ENCODE measurements at places on chromosomes 13 and 19.

DNA sequence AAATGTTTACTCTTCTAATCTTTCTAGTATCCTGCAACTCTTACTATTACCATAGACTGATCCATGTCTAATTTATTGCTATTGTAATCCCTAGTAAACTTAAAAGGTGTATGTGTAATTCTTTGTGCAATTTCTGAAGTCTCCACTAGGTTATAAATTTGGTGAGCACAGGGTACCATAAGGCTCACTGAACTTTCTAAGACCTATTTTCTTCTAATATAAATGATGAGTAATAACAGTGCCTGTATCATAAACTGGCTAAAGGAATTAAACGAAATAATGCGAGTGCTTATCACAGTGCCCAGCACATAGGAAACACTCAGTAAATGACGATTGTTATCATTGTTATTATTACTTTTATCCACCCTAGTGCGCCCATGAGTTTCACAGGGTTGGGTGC is 119.1 kb downstream of the KLF12 start:
- DNase-seq: no peak

DNA sequence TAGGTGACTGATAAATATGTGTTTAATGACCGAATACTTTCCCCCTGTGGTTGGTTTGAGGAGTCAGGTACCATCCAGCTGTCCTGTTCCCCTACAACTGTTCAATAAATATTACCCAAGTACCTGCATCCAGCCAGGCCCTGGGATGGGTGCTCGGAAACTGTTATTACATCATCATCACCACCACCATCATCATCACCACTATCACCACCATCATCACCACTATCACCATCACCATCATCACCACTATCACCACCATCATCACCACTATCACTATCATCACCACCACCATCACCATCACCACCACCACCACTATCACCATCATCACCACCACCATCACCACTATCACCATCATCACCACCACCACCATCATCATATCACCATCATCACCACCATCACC is 4.1 kb downstream of the NTN5 start:
- DNase-seq: no peak

- DNase-seq: no peak
Observed at GRCh38 chr13:28531845-28532387, 37.0 kb upstream of the FLT1 start.

GRCh38 chr13:99805361-99805760 is 166.2 kb downstream of the ZIC5 start:
- no peak for DNase-seq

GRCh38 chr19:46906221-46906620 is 45.4 kb downstream of the ARHGAP35 start:
- no peak for DNase-seq

GRCh38 chr19:39328046-39328705 is 7.5 kb upstream of the LRFN1 start:
- DNase-seq: peak; percentile 64

DNA sequence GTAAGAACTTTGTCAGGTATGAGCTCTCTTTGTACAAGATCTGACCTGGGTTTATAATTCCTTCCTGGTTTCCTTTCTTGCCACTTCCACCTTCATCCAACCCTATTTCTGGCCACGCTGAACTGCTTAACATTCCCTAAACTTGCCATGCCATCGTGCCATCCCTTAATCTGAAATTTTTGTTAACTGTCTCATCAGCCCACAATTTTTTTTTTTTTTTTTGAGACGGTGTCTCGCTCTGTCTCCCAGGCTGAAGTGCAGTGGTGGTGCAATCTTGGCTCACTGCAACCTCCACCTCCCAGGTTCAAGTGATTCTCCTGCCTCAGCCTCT is 144.6 kb downstream of the GGACT start:
- peak; percentile 54 for DNase-seq

- DNase-seq: no peak
Observed at GRCh38 chr13:46154136-46154801, 27.7 kb downstream of the LCP1 start.

- DNase-seq: no peak
Observed at GRCh38 chr13:58950911-58951310, 1212.8 kb downstream of the DIAPH3 start.

- DNase-seq: no peak
Observed at GRCh38 chr19:40407714-40408597, 5.2 kb downstream of the PRX start.

DNA sequence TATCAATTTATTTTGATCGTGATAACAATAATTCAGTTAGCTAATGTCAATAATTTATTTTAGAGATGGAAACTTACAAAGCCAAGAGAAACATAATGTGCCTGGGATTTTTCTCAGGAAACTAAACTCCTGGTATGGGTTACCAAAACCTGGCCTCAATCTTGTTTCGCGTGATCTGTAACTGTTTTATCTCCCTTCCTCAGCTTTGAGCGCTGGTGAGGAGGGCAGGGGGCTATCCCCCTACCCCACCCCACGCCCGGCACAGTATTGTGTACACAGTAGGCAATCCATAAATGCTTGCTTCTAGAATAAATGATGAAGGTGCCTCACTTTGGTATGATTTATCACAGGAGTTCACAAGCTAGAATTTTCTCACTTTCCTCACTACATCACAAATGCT is 7.7 kb upstream of the DOCK9 start:
- no peak for DNase-seq

GRCh38 chr13:59477011-59477410 is 686.7 kb downstream of the DIAPH3 start:
- no peak for DNase-seq

- no peak for DNase-seq
Observed at GRCh38 chr13:32093006-32093405, 61.4 kb downstream of the FRY start.

GRCh38 chr19:17981611-17982010 is 14.7 kb downstream of the KCNN1 start:
- no peak for DNase-seq

DNA sequence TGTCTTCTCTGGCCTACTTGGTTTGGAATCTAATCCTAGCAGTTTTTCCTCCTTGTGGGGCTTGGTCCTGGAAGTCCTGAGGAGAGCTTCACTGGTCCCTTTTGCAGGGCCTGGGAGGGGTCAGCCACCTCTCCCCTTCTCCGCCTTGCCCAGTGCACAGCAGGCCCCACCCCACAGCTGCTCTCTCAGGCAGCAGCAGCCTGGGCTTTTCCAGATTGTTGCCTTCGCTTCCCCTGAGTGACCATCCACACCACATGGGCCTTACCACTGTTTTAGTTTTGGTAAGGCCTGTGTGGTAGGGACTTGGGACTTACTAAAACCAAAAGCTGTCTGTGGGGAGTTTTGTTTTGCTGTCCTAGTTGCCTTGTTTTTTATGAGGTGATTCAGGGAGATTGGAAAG is 11.5 kb downstream of the MPHOSPH8 start:
- no peak for DNase-seq

DNA sequence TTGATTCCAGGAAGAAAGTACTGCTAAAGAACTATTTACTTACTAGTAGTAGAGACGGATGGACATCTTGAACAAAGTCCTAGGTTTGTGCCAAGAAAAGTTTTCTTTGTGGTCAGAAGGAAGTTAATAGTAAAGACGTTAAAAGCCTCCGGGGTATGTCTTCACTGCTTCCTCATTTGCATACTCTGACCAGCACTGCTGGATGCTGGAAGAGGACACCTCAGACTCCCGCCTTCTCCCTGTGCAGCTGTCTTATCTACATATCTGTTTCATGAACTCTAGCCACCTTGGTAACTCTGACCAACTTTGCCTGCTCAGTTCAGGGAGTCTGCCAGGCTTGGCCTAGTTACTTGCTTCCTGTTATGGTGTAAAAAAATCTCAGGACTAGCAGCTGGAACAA is 1109.1 kb upstream of the MIR17HG start:
- no peak for DNase-seq
